ENCODE measurements at places on chromosomes 13 and 19.

DNA sequence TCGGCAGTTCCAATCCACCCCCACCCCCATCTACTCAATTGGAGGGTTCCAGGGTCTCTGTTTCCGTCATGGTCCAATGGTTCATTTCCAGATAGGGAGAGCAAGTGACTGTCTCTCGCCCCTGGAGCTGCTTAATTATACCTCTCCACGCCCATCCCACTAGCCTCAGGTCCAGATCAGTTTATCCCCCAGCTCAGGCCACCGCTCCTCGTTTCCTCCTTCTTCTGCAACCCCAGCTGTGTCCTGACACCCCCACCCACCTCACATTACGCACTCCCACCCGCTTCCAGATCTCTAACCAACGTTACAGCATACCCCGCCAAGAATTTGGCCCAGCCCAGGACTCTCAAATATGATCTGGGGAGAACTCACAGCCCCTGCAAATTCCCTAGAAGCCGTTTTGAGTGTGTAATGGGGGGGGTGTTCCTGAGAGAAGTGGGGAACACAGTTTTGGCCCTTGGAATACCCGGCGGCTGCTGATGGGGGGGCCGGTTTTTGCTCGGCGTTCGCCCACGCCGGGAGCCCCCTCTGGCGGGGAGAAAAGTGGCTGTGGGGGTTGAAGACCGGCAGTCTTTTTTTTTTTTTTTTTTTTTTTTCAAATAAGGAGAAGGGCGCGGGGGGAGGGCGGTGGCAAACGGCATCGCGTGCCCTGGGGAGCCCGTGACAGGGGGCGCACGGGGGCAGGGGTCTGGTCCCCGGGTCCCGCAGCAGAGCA is 1.7 kb upstream of the PDE4A start:
- DNase-seq: no peak

- DNase-seq: no peak
Measured at GRCh38 chr19:15467734-15468214, 3.4 kb upstream of the RASAL3 start.

GRCh38 chr19:53041366-53041765 is 3.2 kb upstream of the ERVV-2 start:
- no peak for DNase-seq

- no peak for DNase-seq
Measured at GRCh38 chr13:37417060-37417441, 181.5 kb downstream of the POSTN start.

DNA sequence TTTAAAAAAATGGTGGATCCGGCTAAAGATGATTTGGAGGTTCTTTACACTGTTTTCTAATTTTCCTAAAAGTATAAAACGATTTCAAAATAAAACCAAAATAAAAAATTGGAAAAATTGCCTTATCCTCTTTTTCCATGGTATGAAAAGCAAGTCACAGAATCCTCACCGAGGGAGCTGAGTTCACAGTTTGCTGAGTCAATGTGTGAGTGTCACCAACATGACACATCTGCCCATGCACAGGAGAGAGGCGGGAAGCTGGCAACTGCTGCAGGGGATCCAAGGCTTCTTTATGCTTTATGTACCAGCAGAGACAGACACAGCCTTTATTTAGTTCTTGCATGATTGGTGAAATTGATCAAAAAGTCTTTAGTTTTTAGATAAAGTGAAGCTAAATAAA is 157.8 kb downstream of the TNFSF13B start:
- DNase-seq: no peak

DNA sequence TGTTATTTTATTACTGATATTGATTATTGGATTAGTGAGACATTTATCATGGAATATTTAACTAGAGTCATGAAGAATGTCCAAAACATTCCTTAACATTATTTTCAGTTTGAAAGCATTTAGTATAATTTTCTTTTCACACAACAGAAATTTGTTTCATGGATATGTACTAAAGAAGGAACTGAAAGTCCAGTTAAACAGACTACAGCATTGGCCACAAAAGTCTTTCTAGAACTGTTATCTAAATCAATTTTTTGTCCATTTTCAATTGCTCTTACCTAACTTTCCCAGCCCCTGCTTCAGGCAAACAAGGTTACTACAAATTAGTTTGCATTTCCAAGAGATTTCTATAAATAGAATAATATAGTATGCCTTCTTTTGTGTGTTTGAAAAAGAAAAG is 1018.0 kb upstream of the PCDH20 start:
- DNase-seq: no peak

DNA sequence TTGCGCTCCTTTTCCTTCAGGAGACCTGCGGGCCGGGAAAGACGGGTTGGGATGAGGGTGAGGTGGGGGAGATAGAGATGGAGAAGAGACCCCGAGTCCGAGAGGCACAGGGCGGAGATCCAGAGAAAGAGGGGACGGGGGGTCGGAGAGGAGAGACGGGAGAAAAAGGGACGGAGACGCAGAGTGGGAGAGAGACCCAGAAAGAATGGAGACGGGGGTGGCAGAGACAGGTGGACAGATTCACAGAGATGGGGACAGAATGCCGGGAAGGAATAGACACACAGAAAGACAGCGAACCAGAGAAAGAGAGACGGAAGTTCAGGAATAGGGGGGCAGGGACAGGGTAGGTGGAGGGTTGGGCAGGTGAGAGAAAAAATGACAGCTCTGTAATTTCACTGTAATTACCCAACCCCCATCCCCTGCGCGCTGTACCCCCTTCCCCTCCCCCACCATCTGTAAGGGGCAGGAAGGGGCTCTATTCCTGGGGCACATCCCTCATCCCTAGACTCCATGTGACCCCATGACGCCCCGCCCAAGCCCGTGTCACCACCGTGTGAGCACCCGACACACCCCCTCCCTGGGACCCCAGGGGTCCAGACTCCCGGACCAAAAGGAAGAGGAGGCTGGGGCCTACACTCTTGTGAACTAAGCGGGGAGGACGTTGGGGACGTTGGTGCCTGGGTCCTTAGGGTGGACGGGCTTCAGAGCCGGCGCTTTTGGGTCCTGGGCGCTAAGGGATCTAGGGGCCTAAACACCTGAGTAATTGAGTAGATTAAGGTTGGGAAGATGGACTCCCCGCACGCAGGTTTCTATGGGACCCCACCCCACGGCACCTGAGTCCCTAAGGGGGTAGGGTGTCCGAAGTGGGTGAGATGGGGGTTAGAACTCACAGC is 967 bp downstream of the DBP start:
- DNase-seq: no peak

- no peak for DNase-seq
Measured at GRCh38 chr13:98827449-98827848, 75.0 kb upstream of the SLC15A1 start.

- DNase-seq: no peak
Measured at GRCh38 chr13:95385798-95386197, 84.5 kb upstream of the ABCC4 start.

GRCh38 chr13:110137680-110138009 is 169.3 kb downstream of the COL4A1 start:
- DNase-seq: no peak

- DNase-seq: no peak
Measured at GRCh38 chr19:45507872-45508416, 665 bp downstream of the VASP start.

- no peak for DNase-seq
Measured at GRCh38 chr19:10516671-10517286, 468 bp downstream of the S1PR5 start.

GRCh38 chr19:13843104-13843921 is 33.6 kb upstream of the NANOS3 start:
- DNase-seq: no peak

DNA sequence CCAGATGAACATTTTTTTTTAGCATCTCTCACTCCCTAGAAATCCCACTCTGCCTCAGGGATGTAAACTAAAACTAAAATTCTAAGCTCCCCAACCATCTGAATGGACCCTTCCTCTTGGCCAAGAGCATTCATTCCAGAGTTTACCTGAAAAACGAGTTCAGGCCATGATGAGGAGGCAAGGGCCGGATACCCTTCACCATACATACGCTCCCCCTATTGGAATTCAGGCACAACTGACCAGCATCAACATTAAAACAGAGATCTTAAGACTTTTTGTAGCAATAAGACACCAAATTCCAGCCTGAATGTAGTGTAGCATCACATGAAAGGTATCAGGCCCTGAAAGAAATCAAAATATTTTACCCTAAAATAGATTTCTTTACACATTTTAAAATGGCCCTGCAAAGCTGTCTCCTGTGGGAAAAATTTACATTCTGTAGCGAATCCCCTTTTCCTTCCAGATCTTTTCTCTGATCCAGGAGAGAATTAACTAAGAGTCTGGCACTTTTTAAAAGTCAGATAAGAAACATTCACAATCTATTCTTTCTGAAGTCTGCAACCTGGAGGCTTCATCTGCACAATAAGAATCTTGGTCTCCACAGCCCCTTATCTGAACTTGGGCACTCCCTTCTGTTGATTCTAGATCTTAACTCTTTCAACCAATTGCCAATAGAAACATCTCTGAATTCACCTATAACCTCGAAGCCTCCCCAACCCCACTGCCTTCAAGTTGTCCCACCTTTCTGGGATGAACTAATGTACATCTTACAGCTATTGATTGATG is 888.5 kb downstream of the UQCRFS1 start:
- no peak for DNase-seq

- no peak for DNase-seq
Measured at GRCh38 chr13:82702513-82702912, 1179.8 kb downstream of the SLITRK1 start.

- no peak for DNase-seq
Measured at GRCh38 chr13:46748300-46748699, 48.7 kb downstream of the ESD start.

DNA sequence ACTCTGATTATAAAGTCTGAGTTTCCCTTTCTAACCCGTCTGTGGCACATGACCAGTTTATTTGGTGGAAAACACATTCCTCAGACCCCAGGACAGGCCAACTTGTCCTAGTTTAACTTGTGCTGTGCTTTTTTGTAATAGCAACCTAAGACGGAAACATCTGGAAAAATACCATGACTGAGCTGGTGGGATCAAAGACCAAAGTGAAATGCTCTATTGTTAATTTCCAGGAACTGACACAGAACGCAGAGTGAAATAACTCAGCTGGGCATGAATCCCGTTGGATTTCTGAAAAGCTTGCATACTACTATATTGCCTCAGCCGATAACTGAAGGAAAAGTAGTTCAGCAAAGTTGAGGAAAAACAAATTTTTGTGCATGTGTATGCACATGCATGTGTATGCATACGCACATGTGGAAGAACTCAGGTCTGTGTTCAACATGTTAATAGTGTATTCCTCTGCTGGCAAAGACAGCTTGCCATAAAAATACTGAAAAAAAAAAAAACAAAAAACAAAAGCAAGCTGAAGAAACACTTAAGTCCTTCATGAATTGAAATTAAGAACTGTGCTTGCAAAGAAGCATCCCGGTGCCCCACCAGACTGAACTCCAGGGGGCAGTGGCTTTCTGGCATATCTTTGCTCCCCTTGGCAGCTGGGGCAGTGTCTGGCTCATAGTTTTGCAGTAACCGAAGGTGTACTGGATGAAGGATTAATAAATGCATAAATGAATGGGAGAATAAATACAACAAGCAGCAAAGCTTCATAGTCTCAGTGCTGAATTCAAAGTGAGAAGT is 187.8 kb downstream of the LHFPL6 start:
- no peak for DNase-seq

GRCh38 chr19:10538204-10538983 is 5.3 kb upstream of the ATG4D start:
- DNase-seq: no peak

DNA sequence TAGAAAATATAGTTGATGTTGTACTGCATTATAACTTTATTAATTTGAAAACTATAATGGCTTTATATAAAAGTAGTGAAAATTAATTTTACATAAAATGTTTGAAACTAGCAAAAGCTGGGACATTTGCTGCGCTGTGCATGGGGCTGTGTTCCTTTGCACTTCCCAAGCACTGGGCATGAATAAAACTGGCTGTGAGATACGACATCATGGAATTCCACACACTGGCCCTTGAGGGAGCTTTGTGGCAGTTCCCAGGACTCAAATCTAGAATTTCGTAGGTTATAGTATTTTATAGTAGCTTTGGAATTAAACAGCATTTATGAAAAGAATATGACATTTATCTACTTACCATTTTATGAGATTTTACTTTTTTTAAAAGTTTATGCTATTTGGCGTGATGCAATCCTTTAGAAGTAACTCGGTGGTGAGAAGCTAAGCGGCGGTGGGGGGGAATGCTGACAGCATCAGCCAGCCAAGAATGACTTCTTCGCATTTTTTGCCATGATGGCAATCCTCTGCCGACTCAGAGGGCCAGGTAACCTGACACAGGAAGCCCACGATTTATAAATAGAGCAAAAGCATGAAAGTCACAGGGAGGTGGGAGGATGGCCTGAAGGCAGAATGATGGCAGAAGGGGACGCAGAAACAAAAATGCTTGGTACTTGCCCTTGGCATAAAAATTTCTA is 553.5 kb downstream of the MYO16 start:
- no peak for DNase-seq

GRCh38 chr19:13070425-13071140 is 32.1 kb downstream of the LYL1 start:
- no peak for DNase-seq

GRCh38 chr13:48491423-48492095 is 41.3 kb downstream of the RCBTB2 start:
- no peak for DNase-seq

DNA sequence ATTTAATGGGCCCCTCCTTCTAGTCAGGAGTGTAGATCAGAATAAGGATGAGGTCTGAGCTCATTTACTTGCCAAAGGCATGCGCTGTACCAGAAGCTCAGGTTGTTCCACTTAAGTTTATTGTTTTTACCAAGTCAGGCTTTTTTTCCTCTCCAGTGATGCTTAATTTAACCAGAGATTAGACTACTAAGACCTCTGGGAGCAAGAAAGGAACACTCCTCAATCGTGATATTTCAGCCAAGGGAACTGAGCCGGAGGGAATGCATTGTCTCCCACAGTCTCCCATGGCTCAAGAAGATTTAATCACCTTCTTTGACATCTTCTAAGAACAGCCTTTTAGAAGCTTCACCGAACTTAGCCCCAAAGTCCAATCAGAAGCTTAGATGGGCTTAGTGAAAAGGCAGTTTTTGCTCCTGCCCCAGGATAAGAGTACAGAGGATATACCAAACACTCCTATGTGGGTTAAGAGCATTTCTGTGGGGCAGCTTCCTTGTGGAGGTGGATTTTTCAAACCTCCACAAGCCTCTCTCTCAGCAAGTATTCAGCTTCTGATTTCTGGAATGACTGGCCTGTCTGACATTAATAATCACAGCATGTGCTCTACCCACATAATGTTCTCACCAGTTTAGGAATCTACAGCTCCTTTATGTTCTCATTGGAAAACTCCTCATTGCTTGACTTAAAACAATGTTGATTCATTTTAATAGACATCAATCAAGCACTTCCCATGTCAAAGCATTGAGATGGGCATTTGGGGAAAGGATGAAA is 322.7 kb downstream of the SUCLA2 start:
- no peak for DNase-seq

GRCh38 chr13:47549219-47549752 is 451.8 kb downstream of the SUCLA2 start:
- DNase-seq: no peak

- no peak for DNase-seq
Measured at GRCh38 chr19:34319230-34319585, 45.8 kb upstream of the GPI start.

DNA sequence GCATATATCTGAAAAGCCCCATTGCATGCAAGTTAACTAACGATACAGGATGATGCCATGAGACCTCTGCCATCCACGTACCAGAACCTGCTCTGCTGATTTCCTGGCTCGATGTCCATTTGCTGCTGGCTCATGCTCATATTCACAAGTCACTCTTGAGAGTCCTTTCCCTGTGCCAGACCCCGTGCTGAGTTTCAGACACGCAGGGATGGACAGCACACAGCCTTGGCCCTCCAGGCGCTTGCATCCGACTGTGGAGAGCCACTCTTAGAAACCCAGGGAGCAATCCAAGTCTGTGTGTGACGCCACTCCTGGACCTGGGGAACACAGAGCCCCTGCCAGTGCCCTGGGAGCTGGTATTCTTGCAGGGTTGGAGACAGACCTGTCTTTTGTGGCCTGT is 37.6 kb upstream of the TSHZ3 start:
- DNase-seq: no peak

All from T-helper 9 cell (primary cell).